ENCODE measurements at places on chromosomes 7 and 10. TPM values are rescaled to one million over a fixed set of nuclear protein-coding genes. Genes with fewer than 3 reads are reported as not detected.

Gene PPP1R3C
- 109 TPM for total RNA-seq

GRCh38 chr10:20147684-20148083 is 331.5 kb downstream of the PLXDC2 start:
- DNase-seq = no peak

GRCh38 chr10:135132-135600 is at the start of gene ZMYND11:
ZMYND11 (plus strand) TSS chr10:135455; CDS start chr10:180013, 44,558 bp downstream.
- peak; percentile 64 for DNase-seq

GRCh38 chr7:151494298-151495284 is 25.1 kb downstream of the RHEB start:
- DNase-seq = peak; percentile 48

DNA sequence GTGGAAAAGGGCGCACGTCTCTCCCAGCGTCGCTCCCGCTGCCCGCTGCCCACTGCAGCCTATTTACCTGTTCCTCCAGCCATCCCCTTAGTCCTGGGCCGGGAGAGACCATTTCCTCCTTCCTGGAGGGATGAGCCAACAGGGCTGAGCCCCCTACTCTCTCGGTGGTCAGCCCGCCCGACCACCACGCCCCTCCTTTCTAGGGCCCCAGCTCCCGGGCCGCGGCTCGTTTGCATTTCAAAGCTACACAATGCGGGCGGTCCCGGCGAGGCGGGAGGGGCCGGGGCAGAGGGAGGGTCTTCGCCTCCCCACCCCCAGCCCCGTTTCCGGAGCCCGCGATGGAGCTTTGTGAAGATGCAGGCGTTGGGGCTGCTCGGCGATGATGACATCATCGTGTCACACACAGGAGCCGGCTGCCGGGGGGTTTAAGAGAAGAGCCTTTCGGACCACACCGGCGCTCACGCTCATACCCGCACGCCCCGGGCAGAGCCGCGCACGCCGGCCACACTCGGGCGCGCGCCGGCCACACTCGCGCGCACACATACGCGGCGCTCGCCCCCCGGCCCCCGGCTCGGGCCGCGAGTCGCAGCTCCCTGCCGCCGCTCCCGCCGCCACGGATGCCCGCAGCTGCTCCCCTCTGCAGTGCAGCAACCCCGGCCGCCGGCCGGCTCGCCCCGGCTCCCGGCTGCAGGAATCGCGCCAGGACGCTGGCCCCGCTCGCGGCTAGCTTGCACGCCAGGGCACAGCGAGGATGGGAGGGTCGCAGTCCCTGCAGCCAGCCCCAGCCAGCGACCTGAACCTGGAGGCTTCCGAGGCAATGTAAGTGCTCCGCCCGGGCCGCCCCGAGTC is 107.7 kb upstream of the BTBD16 start:
- peak; percentile 39 for DNase-seq

GRCh38 chr10:17199351-17199804 is 2.1 kb downstream of the TRDMT1 start:
- DNase-seq = peak; percentile 86

DNA sequence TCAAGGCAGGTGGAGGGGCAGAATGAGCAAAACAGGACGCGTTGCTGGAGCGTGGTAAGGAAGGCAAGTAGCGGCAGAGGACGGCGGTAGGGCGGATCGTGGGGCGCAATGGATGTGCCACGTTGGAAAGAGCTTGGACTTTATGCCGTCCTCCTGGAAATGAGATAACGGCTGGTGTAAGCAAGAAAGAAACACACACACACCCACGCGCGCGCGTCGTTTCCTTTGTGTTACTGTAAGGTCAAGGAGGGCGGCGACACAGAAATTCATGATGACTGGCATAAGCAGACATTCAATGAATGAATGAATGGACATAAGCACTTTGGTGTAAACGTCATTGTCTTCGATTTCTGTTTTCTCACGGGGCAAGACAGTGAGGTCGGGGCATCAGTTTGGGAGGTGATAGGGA is 683 bp upstream of the ENTPD7 start:
- DNase-seq = peak; percentile 25

DNA sequence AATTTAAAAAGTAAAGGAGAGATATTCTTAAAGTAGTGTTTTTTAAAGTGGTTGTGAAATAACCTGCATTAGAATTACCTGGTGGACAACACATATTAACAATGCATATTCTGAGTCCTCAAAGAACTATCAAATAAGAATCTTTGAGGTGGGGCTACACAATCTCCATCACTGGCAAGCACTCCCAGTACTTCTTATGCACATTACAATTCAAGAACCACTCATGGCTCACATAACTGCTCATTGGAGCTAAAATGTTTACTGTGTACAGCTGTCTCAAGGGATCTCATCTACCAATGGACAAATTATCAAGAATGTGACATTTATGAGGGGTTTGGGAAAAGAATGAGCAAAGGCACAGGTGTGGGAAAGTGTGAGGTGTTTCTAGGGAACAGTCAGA is 692.0 kb downstream of the PHTF2 start:
- no peak for DNase-seq

- DNase-seq = peak; percentile 33
Observed at GRCh38 chr7:26958834-26959233, 94.4 kb upstream of the SKAP2 start.

- DNase-seq = no peak
Observed at GRCh38 chr10:52092390-52092789, 221.7 kb upstream of the DKK1 start.

DNA sequence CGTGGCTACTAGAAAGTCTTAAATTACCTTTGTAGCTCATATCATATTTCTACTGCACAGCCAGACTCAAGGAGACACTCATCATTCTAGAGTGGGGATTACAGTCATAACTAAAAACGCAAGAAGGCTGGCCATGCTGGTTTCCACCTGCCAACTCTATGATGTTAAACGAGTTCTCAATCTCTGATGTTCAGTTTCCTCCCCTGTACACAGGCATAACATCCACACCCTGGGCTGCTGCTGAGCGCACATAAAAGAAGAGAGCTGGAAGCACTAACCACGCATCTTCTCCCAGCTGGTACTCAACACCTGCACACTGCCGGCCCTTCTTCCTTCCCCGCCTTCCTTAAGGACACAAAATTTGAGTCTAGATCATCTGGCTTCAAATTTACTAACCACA is 60.5 kb downstream of the SORBS1 start:
- DNase-seq = no peak

GRCh38 chr10:9921544-9921943 is 1096.1 kb upstream of the CELF2 start:
- DNase-seq = no peak

GRCh38 chr7:70316745-70317144 is 718.5 kb downstream of the AUTS2 start:
- no peak for DNase-seq

- DNase-seq = no peak
Observed at GRCh38 chr7:29495653-29496052, 68.0 kb upstream of the PRR15 start.

DNA sequence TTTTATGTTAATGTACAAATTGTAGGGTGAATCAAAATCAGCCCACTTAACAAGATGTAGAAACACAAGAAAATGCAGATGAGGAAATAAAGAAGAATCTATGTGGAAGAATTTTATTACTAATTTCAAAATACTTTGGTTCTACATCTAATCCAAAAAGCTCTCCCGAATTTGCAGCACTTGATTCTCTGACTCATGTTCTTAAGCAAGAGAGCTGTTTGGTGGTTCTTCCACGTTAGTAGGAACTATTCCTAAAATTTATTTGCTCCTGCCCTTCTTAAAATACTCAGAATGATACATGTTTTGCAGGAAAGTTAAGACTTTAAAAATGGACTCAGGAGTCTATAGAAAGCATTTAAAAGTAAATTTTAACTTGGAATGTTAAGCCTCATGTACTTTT is 91.8 kb downstream of the ZMYND11 start:
- peak; percentile 66 for DNase-seq

DNA sequence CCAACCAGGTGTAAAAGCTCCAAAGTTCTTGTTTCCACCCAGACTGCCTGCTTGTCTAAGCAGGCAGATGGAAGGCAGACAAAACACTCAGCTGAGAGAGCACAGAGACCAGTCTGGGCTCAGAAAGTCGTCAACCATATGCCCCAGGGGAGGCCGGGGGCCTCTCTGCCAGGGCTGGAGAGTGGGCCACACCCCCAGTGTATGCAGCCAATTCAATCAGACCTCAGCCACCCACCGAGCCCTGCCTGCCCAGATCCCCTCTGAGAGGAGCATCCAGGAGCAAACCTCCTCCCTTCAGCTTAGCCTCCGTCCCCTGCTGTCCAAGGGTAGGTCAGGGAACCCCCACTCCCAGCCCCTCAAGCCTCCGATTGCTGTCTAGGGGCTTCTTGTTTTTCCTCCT is 196.3 kb downstream of the LSM5 start:
- no peak for DNase-seq

GRCh38 chr10:124743191-124744101 is 732 bp downstream of the FAM53B start:
- DNase-seq = peak; percentile 43

All from fibroblast of villous mesenchyme (primary cell).